ENCODE measurements at places on chromosomes 7 and 10.

- DNase-seq: no peak
These were observed 93.0 kb upstream of the TMEM72 start for GRCh38 chr10:44818041-44818649.

- peak; percentile 98 for DNase-seq
These were observed at the start of gene TYSND1 for GRCh38 chr10:70146489-70147258. Gene TYSND1, minus strand, starts transcription at chr10:70146700. Its CDS starts 114 bp downstream, at chr10:70146586.

GRCh38 chr7:115005953-115006352 is 84.1 kb downstream of the MDFIC start:
- DNase-seq: no peak

GRCh38 chr7:934469-935163 is 19.9 kb downstream of the ADAP1 start:
- DNase-seq: no peak

- DNase-seq: peak; percentile 84
These were observed 70.0 kb upstream of the ZMIZ2 start for GRCh38 chr7:44678471-44679179.

- no peak for DNase-seq
These were observed 822.3 kb downstream of the PHTF2 start for GRCh38 chr7:78620920-78621319.

GRCh38 chr7:120207037-120207436 is 65.9 kb upstream of the KCND2 start:
- DNase-seq: no peak

- DNase-seq: no peak
These were observed 11.2 kb downstream of the ZFYVE27 start for GRCh38 chr10:97748116-97748515.

GRCh38 chr10:81177651-81178244 is 640.0 kb downstream of the SH2D4B start:
- peak; percentile 36 for DNase-seq

DNA sequence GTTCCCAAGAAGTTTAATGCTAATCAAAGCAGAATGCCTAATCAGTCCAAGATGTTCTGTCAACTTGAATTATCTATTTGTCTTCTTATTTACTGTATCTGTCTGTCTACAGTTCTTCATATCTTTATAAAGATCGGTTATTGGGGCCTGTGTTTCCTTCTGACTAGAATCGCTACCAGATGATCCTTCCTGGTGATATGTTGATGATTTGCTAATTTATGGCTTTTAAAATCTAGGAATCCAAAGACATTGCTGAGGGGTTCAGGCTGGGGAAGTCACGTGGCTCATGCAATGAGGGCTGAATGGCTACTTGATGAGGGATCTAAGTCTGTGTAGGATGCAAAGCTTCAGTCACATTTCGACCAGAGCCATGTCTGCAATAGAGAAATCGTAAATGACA is 536.3 kb downstream of the KCNMA1 start:
- DNase-seq: no peak

- no peak for DNase-seq
These were observed 272.0 kb downstream of the POU6F2 start for GRCh38 chr7:39249635-39250152.

- DNase-seq: no peak
These were observed 7.3 kb downstream of the SLC16A9 start for GRCh38 chr10:59702347-59702746.

DNA sequence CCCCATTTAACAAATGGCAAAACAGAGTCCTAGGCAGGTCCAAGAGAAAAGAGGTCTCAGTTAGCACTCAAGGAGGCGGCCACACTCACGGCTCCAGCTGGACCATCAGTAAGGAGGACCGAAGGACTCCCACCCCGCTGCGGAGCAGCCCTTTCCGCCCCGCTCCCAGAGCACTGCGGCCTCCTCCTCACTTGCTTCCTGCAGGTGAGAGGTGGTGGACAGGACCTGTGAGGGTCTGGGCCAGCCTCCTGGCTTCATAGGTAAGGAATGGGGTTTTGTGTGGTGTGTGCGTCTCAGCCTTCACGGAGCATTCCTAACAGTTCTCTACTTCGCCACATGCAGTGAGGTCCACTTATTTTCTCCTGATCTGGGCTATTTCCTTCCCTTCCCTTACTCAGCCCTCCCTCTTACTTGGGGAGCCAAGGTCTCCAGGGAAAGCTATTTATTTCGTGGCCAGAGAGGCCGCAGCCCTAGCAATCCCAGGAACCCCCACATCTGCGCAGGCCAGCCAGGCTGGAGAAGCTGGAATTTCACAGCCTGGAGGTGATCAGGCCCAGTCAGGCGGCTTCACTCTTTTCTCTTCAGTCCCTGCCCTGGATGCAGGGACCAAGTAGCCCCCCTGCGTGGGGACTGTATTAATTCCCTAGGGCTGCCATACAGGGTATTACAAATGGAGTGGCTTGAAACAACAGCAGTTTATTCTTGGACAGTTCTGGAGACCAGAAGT is 45.9 kb downstream of the ZNF783 start:
- DNase-seq: no peak

GRCh38 chr7:105376908-105377533 is 11.7 kb downstream of the SRPK2 start:
- DNase-seq: no peak

All from MV-4-11 (cell line).